ENCODE measurements at places on chromosomes 2 and 18.

DNA sequence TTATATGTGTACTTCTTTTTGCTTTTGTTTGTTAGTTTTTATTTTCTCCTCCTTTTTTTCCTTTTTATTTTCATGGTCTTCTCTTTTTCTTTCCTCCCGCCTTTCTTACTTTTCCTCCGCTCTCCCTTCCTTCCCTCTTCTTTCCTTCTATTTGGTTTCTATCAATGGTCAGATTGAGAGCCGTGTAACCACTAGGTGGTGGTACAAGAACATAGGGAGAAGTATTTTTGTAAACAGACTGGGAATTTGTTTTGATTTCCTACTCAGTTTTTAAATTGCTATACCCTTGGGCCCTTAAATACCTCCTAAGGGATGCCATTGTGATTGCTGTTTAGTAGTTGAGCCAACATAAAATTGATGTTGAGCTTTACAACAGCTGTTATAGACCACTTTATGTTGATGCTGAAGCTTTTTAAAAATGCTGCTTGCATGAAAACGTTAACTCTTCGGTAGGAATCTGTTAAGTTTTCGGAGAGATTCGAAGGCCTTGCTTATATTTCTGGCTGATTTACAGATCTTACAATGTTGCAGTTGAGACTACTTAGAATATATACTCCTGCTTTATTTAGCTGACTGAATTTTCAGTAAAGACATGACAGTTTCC, 124.2 kb downstream of the UBE2E3 start:
- peak; percentile 69 for DNase-seq

- no peak for DNase-seq
These were observed 13.9 kb upstream of the GYPC start for GRCh38 chr2:126642031-126642430.

DNA sequence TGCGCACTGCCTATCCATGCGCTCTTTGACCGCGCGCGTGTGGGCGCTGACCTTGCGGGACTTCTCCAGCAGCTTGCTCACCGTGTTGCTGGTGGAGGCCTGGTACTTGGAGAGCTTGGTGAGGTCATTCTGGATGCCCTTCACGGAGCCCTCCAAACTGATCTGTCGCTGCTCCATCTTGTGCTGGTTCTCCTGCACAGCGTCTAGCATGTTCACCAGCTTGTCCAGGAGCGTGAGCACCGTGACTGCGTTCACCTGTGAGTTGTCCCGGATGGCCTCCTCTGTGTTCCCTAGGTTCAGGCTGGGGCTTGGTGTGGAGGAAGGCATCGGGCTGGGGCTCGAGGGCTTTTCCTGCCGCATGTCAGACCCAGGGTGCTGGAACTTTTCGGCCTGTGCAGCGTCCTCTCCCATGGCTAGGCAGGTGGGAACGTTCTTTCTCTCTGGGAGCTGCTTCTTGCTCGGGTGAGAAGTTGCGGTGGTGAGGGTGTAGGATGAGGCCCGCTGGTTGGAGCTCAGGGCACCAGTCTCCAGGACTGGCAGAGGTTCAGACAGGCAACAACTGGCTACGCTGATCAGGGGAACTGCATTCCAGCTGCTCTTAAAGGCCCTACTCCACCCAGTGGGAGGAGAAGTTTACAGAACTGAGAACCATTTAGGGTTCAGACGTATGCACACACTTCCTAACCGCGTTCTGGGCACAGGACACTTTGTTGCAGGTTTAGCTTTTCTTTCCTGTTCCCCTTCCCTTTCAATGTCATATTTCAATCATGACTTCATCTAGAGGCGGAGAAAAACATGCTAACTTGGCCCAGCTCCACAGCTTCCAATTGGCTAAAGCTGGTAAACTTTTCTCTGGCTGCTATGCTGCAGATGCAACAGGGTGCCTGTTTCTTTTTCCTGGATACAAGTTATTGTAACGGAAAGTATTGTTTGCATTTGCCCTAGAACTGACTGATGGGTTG, at the start of gene CAVIN2:
TSS of gene CAVIN2 (minus strand) at position 574 of the 962 bp plus-strand sequence. CDS start at position 411, 163 bp downstream.
- no peak for DNase-seq

- no peak for DNase-seq
These were observed 439.0 kb downstream of the IRS1 start for GRCh38 chr2:226360658-226361057.

- no peak for DNase-seq
These were observed 3.6 kb upstream of the PROM2 start for GRCh38 chr2:95270541-95271081.

DNA sequence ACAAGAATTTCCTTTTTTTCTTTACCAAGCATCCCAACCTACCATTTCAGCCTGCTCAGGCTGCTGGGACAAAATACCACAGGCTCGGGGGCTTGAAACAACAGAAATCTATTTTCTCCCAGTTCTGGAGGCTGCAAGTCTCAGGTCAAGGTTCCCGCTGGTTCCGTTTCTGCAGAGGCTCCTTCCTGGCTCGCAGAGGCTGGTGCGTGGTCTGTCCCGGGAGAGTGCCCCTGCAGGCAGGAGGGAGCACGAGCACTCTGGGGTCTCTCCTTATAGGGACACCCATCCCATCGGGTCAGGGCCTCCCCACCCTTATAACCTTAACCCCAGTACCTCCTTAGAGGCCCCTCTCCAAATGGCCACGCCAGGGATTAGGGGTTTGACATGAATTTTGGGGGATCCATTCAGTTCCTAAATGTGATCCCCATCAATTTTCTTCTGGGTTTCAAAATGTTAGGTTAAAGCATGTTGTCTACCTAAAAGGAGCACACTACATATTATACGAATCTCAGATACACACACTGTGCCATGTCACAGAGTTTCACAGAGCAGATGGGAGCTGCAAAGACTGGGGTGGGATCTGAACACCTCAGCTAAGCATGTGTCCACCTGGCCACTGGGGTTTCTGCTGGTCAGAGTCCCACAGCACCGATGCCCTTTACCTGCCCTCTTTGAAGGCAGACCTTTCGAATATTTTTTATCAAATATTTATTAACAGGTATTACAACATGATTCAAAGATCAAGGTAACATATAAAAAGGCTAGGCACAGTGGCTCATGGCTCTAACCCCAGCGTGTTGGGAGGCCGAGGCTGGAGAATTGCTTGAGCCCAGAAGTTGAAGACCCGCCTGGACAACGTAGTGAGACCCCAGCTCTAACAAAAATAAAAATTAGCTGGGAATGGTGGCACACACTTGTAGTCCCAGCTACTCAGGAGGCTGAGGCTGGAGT, 17.6 kb upstream of the ADI1 start:
- no peak for DNase-seq

DNA sequence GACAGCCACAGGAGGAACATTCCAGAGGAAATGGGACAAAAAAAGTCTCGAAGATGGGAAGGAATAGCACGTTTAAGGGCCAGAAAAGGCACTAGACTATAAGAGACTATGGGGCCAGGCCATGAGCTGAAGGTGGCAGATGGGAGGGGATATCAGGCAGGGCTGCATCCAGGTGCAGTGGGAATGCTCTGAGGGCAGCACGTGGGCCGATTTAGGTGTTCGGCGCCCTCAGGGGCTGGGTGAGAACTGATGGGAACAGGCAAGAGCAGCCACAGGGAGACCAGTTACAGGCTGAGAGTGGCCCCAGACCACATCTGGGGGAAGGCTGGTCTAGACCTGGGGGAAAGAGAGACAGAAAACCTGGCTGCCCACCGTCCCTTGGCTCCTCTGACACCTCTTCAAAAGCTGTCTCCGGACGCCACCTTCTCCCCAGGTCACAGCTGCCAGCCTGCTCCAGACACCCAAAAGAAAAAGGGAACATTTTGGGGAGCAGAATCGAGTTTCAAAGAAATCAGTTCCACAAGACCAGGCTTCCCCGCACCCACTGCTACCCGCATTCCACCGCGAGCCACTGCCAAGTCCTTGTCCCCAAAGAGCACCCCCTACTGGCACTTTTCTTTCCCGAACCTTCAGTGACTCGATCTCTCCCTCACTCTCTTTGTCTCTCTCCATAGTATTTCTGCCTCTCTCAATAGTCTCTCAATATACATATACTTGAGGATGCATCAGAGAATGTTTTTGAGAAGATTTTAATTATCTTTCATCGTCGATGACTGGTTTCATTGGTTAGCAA, 190.1 kb upstream of the AGAP1 start:
- no peak for DNase-seq

- no peak for DNase-seq
These were observed 92.0 kb upstream of the MSH2 start for GRCh38 chr2:47310801-47311560.

DNA sequence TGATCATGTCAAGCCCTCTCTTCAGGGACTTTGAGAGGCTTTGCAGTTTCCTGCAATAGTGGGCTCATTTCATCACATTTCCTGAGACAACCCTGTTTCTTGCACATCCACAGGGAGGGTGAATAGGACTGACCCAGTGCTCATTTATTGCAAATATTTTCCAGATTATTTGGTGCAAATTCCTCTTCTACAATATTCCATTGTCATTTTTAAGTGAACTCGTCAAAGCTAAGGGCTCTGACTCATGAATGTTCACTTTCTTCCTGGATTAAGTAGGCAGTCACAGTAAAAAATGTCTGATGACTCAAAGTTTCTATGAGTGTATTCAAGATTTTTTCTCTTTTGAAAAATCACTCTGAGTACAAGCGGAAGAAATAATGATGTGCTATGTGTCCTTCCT, 225.5 kb upstream of the GALNT5 start:
- no peak for DNase-seq

GRCh38 chr2:223055140-223055539, 3.1 kb downstream of the KCNE4 start:
- DNase-seq = no peak

DNA sequence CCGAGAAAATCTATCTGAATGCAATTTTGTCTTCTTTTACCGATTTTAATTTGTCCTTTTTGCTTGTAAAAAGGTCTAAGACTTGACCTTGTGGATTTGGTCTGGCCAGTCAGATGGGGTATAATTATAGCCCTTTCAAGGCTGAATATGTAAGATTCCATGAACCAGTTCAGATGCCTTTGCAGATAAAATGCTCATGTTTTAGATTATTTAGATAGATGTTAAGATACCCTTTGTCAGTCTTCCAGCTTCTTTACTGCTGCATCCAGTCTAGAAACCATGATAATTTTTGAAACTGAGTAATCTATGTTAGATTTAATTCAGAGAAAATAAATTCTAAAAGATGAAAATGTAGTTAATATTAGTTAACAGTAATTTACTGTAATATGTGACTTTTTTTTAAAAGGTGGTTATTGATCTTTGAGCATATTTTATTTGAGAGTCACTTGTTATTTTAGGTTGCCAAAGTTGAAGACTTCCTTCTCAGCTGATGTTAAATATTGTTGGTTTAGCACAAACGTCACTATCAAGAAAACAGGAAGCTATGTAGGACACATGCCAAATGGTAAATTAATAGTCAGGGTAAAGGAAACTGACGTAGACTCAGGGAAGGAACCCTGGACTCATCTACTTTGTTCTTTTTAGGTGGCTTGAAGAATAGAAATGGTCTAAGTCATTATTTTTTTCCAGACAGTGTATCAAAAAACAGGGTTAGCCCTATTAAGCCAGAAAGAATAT, 29.8 kb downstream of the BABAM2 start:
- DNase-seq = no peak
